NT2/D1 (cell line): ENCODE measurements at places on chromosomes 1 and 21.

DNA sequence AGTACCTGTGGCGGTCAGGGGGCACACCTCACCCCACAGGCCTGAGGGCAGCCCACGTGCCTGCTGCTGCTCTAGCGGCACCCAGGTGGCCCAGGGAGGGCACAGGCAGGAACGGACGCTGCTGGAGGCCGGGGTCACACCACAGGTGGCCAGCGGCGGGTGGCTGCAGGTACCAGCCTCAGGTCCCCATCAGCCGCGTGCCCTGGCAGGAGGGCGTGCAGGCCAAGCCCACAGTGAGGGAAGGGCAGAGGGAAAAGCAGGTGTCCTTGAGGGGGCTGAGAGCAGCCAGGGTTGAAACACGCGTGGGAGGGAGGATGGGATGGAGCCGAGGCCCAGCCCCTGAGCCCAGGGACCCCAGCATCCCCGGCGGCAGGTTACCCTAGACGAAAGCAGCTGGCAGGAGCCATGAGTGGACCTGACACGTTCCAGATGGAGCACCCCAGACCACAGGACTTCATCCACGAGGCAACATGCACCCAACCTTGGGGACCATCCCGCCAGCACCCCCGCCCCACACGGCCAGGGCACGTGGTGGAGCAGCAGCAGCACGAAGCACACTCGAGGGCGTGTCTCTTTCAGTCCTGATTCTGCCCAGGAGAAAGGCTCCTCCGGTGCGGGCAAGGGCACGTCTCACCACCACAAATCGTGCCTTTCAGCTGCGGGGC lies 3.7 kb downstream of the SLC19A1 start:
- DNase-seq, result no peak

GRCh38 chr21:44319407-44320065 lies 19.7 kb downstream of the CFAP410 start:
- DNase-seq, result no peak

DNA sequence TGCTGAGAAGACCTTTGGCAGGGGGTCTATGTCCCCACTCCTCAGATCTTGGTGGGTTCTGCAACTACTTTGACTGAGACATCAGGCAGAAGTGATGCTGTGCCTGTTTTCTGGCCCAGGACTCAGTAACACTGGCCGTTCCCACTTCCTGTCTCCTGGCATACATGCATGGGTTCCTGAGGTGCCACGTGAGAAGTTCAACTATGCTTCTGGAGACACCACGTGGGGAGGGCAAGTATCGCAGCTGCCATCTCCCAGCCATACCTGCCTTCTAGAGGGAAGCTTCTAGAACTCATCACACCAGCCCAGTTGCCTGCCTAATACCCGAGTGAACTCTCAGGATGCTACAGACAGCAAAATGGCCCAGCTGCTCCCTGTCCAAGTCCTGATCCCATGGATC lies 65.8 kb downstream of the TRABD2B start:
- no peak for DNase-seq

- no peak for DNase-seq
These were observed 69.1 kb upstream of the STUM start for GRCh38 chr1:226479474-226479873.
